Left ventricle myocardium inferior (tissue), 1 donor: ENCODE measurements at places on chromosomes 1 and 21.

GRCh38 chr1:163414778-163415177 is 93.0 kb downstream of the NUF2 start:
- no peak for DNase-seq

DNA sequence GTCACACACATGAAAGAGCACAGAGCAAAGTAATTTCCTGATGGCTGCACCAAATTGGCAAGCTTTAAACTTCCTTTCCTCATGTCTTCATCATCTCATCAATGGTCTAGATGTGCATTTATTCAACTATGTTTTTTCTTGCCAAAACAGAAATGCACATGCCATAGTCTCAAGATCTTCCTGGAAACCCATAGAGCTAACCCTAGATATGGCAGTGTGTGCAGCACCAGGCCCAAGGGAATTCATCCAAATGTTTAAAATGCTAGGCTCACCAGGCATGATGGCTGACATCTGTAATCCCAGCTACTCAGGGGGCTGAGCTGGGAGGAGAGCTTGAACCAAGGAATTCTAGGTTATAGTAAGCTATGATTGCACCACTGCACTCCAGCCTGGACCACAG is 31.2 kb upstream of the PALMD start:
- DNase-seq, result no peak

DNA sequence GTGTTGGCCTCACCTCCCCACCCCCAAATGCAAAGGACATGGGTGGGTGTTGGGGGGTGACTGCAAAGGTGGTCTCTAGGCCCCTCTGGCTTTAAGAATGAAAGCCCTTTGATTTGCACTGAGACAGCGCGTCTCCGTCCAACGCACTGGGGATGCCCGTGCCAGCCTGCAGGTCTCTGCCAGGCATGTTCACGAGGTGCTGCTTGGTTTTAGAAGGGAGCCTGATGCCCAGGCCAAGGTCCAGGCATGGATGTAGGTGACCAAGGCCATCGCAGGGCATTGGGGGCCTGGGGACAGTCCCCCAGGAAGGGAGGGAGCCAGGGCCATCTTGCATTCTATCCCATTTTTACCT is 363.6 kb upstream of the VAMP3 start:
- no peak for DNase-seq

DNA sequence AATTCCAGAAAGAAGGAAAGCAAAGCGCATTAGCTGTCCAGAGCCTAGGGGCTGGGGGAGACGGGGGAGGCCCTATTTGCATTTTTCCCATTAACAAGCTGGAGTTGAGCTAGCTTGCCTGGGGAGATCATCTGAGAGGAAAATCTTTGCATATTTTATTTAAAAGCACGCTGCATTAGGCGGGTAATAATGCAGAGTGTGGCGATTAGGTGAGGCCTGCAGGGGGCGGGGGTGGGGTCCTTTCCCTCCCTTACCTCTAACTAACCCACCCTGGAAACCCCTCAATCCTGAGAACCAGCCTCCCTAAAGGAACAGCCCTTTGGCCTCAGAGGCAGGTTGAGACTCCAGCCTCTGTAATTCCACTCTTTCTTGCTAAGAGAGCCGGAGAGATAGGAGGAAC is 16.2 kb downstream of the C1orf216 start:
- DNase-seq, result no peak

DNA sequence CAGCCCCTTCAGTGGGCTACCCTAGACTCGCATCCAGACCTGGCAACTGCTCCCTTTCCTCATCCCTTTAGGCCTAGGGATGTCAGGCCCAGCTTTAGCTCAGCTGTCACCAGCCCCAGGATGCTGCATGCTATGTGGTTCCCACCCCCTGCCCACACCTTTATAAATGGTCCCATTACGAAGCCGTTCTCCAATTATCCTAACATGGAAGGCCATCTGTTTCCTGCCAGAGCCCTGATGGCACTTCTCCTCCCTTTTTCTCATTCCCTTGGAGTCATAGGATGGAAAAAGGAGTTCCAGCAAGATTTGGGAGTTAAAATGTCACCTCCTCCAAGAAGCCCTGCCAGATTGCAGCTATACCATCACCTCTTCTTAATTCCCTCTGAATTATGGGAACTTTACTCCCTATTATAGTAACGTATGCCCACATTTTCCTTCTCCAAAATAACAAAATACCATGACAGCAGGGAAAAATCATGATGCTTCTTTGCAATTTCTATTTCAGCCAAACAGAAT is 205.0 kb upstream of the GRIK3 start:
- no peak for DNase-seq

DNA sequence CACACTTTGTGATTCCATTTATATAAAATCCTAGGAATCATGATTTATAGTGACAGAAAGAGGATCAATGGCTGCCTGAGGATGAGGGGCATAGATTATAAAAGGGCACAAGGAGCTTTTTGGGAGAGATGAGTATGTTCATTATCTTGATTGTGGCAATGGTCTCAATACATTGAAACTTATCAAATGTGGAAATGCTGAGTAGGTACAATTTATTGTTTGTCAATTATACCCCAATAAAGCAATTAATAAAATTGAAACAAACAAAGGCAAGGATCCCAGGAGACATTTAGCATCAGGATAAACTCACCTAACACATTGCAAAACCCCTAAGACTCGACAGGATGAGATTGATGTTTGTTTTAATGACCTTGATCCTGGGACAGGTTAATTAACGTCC is 153.1 kb upstream of the KLHDC7A start:
- no peak for DNase-seq

- DNase-seq, result no peak
These were observed 3.4 kb upstream of the COL6A2 start for GRCh38 chr21:46094401-46095082.

- no peak for DNase-seq
These were observed 43.9 kb upstream of the TACSTD2 start for GRCh38 chr1:58620926-58621325.

GRCh38 chr1:210551899-210552298 is 223.2 kb downstream of the HHAT start:
- DNase-seq, result no peak

DNA sequence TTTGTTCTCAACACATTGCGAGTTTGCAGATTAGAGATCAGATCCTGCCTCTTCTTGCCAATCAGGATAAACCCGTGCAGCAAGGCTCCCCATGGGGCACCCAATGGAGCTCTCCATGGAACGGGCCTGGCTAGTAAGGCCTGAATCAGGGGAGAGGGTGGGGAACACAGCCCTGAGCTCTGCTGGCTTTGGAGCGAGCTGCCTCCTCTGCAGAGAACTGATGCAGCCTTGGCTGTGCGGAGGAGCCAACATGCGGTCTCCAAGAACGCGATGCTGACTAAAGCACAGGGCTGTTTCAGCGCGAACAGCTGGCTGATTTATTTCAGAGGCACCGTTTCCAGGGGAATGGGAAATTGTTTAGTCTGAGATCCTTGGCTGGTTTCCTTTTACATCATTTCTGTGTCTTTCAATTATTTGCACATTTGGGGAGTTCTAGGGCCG is 139.7 kb downstream of the TSEN15 start:
- DNase-seq, result peak; percentile 40

- DNase-seq, result no peak
These were observed 14.7 kb upstream of the POU3F1 start for GRCh38 chr1:38061290-38061689.

- DNase-seq, result no peak
These were observed 63.6 kb upstream of the ZC3H12A start for GRCh38 chr1:37410815-37411214.

DNA sequence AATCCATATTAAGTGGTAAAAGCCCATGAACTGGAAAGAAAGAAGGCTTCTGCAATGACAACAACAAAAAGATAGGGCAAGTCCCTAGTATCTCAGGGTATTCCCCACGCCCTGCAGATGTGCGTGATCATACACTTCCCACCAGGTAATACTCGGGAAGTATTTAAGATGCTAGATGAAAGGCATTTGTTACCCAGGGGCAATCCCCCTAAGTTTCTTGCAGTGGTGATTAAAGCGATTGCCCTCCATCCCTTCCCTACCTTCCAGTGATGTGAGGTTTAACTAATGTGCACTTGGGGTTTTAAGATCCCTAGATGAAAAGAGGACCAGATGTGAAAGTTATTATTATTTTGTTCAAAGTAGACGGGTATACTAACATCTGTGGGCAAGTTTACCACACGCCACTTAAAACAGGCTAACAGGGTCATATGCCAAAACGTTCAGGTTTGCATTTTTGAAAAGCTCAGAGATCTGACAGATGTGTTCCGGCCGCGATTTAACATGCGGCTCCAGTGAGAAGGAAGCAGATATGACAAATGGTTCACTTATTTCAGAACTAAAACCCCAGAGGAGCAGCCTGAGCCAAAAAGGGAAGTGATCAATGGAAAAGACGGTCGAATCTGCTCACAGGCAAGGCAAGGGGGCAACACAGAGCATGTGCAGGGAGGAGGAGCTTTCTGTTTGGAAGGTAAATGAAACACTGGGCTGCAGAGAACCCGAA is 17.4 kb downstream of the TIAM1 start:
- DNase-seq, result no peak

DNA sequence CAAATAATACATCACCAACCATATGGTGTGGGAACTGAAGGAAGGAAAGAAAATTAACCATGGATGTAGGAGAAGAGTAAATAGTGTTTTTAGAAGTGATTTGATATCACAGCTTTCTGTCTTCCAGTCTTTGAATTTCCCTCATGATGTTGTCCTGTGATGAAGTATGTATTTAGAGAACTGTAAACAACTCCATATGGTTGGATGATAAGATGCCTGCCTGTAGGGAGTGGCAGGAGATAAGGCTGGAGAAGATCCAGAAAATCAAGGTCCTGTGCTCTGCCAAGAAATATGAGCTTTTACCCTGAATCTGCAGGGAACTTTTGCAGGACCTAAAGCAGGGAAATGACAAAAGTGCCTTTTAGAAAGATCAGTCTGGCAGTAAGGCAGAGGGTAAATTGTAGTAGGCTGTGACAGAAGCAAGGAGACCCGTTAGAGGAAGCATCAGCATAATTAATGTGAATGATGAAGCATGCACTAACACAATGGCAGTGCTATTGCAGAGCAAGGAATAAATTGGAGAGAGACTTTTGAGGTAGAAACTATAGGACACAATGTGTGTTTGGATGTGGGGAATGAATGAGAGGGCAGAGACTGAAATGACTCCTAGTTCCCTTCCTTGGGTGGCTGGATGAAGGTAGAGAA is 21.9 kb downstream of the CEPT1 start:
- DNase-seq, result no peak

GRCh38 chr1:179229214-179230140 is at the start of gene ABL2:
Gene ABL2, minus strand, starts transcription at chr1:179229677. Its CDS starts 280 bp downstream, at chr1:179229397.
- peak; percentile 43 for DNase-seq

GRCh38 chr1:214310777-214311690 is 30.1 kb downstream of the SMYD2 start:
- DNase-seq, result no peak

- peak; percentile 11 for DNase-seq
These were observed 20.1 kb downstream of the CASZ1 start for GRCh38 chr1:10776190-10776905.

- no peak for DNase-seq
These were observed 29.9 kb downstream of the DHRS3 start for GRCh38 chr1:12587981-12588640.

- no peak for DNase-seq
These were observed 36.7 kb downstream of the SLC44A3 start for GRCh38 chr1:94856868-94857267.

GRCh38 chr1:16615253-16616252 is 2.2 kb upstream of the NBPF1 start:
- no peak for DNase-seq

DNA sequence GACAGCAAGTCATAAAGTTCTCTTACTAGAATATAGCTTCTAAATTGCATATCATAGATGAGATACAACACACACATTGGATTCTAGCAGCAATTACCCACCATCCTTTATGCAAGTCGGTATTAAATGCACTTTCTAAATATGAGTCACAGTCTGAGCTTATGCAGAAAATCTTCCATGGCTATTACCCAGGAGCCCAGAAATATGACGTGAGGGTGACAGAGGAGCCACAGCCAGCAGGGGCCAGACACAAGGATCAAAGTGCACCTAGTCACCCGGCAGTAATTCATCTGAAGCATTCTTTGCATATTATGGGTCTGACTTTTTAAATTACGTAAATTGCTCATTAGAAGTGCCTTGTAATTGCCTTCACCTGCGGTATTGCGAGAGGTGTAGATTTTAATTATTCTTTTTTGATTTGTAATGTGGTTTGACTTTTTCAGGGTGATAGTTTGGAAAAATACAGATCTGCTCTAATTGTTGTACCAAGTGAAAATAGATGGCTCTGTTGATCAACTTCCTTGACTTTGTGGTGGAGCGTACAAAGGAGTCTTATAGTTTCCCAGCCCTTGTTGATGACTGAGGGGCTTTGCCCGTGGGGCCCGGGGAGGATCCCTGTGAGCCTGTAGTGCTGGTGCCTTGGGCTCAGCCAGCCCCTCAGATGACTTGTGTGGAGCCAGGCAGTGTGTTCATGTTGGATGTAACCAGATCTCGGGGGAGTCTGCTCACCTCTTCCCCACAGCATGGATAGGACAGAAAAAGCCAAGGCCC is 470.0 kb upstream of the VAMP3 start:
- DNase-seq, result no peak

GRCh38 chr1:59285691-59286090 is 11.2 kb upstream of the FGGY start:
- no peak for DNase-seq

DNA sequence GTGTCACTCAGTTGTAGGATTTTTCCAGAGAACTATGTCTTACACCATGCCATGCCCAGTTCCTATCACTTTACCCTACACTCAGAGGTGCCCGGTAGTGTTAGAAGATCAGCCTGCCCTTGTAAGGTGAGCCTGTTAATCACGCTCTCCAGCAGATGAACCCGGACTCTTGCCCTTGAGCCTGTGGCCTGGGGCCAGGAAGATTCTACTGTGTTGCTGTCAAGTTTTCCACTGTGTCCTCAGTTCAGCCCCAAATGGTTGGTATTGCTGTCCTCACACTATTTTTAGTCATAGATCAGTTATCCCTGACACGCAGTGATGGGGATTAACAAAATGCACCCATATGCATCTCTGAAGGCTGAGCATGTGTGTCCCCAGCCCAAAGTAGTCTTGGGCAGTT is 105.0 kb upstream of the SPAG17 start:
- no peak for DNase-seq

GRCh38 chr21:38668541-38668940 is 137.2 kb upstream of the ETS2 start:
- no peak for DNase-seq

- DNase-seq, result peak; percentile 62
These were observed 8.8 kb upstream of the FABP3 start for GRCh38 chr1:31381394-31382294.

DNA sequence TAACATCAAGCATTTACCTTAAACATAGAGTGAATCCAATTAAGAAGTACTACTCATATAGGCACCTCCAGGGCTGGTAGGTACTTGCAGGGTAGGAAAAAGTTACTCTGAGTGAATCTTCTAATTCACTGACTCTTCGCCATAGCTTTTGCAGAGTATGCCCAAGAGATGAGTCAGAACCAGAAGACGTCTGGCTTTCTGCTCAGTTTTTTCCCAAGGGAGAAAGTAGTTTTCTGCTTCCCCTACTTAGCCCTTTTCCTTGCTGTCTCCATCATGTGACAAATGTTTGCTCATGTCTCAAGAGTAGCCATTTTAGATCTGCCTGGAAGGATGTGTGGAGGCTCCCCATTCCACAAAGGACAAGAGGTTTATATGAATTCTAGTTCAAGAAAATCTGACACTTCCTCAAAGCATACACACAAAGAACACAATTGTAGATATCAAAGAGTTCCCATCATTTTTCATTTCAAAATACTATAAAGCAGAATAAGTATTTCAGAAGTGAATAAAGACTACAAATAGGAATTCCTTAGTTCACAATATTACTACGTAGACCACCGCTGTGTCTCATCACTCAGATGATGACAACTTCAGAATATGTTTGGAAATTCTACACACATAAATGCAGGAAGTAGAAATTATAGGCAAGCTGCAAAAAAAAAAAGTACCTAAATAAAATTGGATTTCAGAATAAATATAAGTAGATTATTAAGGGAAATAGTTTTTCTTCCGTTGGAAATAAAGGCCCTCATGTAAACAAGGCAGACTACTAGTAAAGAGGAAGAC is 98.5 kb downstream of the ASH1L start:
- no peak for DNase-seq
